ENCODE measurements at places on chromosomes 16 and 17. TPM values are rescaled to one million over a fixed set of nuclear protein-coding genes. Genes with fewer than 3 reads are reported as not detected.

TBC1D3I gene
- total RNA-seq = 0.42 TPM

KRT15 gene
- not detected for total RNA-seq

CDT1 gene
- 5.6 TPM for total RNA-seq

PRAC1 gene
- total RNA-seq = not detected

CRYBA1 gene
- total RNA-seq = not detected

PRR15L gene
- total RNA-seq = not detected

CIBAR2 gene
- total RNA-seq = not detected

CNTNAP1 gene
- total RNA-seq = 40.4 TPM

FBXW10B gene
- not detected for total RNA-seq

HBQ1 gene
- total RNA-seq = not detected

ITGA2B gene
- total RNA-seq = 0.81 TPM

SCPEP1 gene
- 75.2 TPM for total RNA-seq

DNA sequence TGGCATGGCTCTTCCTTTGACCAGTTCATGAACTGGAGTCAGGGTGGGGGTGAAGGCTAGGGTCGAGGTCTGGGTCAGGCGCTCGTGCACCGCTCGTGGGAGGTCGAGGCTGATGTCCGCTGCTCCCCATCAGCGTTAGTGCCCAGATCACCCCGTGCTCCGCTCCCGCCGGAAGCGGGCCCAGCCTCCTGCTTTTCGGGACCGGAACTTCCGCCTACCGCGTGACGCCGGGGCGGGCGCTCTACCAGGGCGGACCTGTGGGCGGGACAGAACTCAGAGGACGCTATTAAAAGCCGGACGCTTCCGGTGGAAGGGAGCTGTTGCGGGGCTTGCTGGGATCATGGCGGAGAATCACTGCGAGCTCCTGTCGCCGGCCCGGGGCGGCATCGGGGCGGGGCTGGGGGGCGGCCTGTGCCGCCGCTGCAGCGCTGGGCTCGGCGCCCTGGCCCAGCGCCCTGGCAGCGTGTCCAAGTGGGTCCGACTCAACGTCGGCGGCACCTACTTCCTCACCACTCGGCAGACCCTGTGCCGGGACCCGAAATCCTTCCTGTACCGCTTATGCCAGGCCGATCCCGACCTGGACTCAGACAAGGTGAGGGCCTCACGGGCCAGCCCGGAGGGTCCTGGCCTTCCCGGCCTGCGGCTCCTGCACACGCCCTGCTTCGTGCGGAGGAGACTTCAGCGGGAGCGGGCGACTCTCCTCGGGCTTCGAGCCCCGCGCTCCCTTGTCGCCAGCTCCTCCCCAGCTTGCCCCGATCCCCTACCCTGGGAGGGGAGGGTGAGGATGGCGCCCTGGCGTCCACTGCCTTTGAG, at the start of gene KCTD5:
TSS of gene KCTD5 (plus strand) at position 315 of the 813 bp plus-strand sequence. CDS start at position 341, 26 bp downstream.
- peaks cover 20% of the 10 kb centered on the region for H3K4me1 ChIP-seq
- H3K27ac ChIP-seq = peak within 1 kb of the TSS; percentile 98
- peak; percentile 98 for DNase-seq
- peak within 1 kb of the TSS; percentile 99 for H3K4me3 ChIP-seq

DNA sequence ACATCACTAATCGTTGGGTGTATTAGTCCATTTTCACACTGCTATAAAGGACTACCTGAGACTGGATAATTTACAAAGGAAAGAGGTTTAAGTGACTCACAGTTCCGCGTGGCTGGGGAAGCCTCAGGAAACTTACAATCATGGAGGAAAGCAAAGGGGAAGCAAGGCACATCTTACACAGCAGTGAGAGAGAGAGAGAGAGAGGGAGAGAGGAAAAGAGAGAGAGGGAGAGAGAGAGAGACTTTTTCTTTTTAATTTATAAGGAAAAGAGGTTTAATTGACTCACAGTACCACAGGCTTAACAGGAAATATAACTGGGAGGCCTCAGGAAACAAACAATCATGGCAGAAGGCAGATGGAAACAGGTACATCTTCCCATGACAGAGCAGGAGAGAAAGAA, 41.7 kb downstream of the CNGB1 start:
- peaks cover 30% of the 10 kb centered on the region for H3K27me3 ChIP-seq
- H3K27ac ChIP-seq = no peak overlapping the region
- H3K4me3 ChIP-seq = no peak overlapping the region
- H3K4me1 ChIP-seq = peaks cover 4% of the 10 kb centered on the region

- H3K27me3 ChIP-seq = no peaks in the 10 kb centered on the region
- peaks cover 3% of the 10 kb centered on the region for H3K36me3 ChIP-seq
- peaks cover 44% of the 10 kb centered on the region for H3K4me1 ChIP-seq
- peak overlapping the region; percentile 87 for H3K27ac ChIP-seq
- no peak for DNase-seq
- no peak overlapping the region for H3K4me3 ChIP-seq
These were observed 5.7 kb downstream of the GGA2 start for GRCh38 chr16:23504453-23505179.

DNA sequence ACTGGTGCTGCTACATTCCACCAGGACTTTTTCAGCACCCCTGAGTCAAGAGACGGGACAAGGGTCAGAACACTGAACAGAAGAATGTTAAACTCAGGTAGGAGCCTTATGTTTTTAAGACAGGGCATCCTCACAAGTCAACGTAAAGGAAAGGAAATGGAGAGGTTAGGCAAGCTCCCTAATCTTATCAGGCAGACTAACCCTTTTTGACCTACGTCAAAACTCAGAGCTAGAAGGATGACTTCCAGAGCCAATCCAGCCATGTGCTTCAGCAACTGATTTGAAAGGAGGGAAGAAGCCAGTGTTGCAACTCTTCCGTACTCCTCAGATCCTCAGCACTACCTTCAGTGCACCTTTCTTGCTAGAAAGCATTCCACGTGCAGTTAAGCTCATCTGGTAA, 46.8 kb downstream of the REXO5 start:
- peaks cover 33% of the 10 kb centered on the region for H3K4me1 ChIP-seq
- DNase-seq = no peak
- H3K4me3 ChIP-seq = no peak overlapping the region
- H3K27ac ChIP-seq = peak overlapping the region; percentile 70

DNA sequence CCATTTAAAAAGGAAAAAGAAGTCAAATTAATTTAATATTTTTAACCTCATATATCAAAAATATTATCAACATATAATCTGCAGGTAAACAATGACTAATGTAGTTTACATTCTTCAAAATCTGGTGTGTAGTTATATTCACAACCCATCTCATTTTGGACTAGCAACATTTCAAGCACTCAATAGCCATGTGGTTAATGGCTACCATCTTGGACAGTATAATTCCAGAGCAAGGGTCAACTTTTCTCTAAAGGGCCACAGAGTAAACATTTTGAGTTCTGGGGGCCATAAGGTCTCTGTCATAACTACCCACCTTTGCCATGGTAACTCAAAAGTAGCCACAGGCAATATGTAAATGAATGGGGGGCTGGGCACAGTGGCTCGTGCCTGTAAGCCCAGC, 153.9 kb downstream of the PARN start:
- H3K27ac ChIP-seq = no peak overlapping the region
- peaks cover 18% of the 10 kb centered on the region for H3K36me3 ChIP-seq
- no peaks in the 10 kb centered on the region for H3K4me1 ChIP-seq
- no peaks in the 10 kb centered on the region for H3K27me3 ChIP-seq

DNA sequence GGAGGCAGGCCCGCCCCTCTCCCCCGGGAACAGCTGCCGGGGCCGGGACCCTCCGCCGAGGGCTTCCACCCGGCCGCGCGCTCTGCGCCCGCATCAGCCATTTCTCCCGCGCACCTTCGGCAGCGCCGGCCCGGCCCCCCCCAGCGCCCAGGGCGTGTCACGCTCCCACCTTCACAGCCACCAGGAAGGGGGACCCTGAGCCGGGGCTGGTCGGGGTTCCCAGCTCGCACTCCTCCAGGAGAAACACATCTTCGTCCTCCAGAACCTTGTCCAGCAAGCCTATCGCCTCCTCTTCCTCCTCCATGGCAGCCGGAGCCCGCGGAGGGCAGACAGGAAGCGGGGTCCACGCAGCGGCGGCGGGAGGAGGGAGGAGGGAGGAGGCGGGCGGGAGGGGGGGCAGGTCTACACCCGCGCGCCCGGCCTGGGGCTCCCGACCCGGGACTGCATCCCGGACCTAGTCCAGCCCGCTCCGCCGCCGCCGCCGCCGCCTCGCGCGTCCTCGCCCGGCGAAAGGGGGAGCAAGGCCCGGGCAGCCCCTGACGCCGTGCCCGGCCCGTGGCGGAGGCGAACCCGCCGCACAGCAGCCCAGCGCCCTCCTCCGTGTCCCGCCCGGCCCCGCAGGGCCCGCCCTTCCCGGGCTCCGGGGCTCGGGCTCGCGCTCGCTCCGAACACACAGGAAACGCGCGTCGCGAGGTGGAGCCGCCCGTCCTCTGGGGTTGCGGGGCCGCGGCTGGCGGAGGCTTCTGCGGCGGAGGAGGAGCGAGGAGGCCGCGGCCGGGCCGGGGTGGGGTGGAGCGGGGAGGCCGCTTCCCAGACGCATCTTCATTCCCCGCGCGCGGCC, 70.8 kb downstream of the ABR start:
- no peaks in the 10 kb centered on the region for H3K36me3 ChIP-seq
- peak overlapping the region; percentile 78 for H3K4me3 ChIP-seq
- no peaks in the 10 kb centered on the region for H3K27me3 ChIP-seq
- H3K4me1 ChIP-seq = peaks cover 49% of the 10 kb centered on the region
- DNase-seq = no peak

- H3K36me3 ChIP-seq = no peaks in the 10 kb centered on the region
- H3K27ac ChIP-seq = no peak overlapping the region
- no peak overlapping the region for H3K4me3 ChIP-seq
- H3K4me1 ChIP-seq = peaks cover 23% of the 10 kb centered on the region
These were observed 16.0 kb upstream of the OR1F1 start for GRCh38 chr16:3171855-3172593.

GRCh38 chr17:11094331-11094730, 146.7 kb upstream of the SHISA6 start:
- peak; percentile 49 for DNase-seq
- H3K27me3 ChIP-seq = no peaks in the 10 kb centered on the region
- H3K27ac ChIP-seq = no peak overlapping the region
- no peak overlapping the region for H3K4me3 ChIP-seq
- H3K36me3 ChIP-seq = no peaks in the 10 kb centered on the region

DNA sequence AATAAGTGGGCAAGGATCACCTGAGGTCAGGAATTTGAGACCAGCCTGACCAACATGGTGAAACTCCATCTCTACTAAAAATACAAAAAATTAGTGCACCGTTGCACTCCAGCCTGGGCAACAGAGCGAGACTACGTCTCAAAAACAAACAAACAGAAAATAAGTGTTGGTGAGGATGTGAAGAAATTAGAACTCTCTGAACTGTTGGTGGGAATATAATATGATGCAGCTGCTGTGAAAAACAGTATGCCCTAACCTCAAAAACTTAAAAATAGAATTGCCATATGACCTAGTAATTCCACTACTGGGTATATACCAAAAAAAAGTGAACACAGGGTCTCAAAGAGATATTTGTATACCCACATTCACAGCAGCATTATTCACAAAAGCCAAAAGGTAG, 26.1 kb downstream of the GLG1 start:
- H3K4me1 ChIP-seq = peaks cover 54% of the 10 kb centered on the region
- H3K36me3 ChIP-seq = no peaks in the 10 kb centered on the region

GRCh38 chr16:69451166-69451565, 26.7 kb downstream of the CYB5B start:
- H3K36me3 ChIP-seq = peaks cover 32% of the 10 kb centered on the region
- no peak overlapping the region for H3K27ac ChIP-seq
- H3K4me3 ChIP-seq = no peak overlapping the region
- no peaks in the 10 kb centered on the region for H3K27me3 ChIP-seq

DNA sequence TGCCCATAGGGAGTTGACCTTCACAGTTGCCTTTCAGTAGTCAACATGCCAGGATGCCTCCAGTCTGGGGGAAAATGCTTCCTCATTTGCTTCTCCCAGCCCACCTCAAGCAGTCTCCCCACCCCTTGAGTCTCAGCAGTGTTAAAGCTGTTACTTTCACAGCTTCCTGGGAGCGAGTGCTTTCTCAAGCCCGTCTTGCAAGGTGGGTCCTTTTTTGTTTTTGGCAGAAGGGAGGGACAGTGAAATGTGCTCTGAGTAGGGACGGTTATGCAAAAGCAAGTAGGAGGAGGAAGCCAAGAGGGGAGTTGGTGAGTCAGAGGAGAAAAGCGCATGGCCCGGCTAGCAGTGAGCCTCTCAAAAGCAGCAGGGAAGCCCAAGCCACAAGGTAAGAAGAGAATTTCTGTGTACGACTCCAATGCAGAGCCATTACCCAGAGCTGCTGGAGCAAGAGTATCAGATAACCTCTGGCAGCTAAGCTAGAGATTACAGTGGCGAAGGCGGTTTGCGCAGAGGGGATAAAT, at the start of gene CHST4:
TSS of gene CHST4 (plus strand) at position 316 of the 521 bp plus-strand sequence. CDS start 10,252 bp downstream, outside the sequence.
- H3K36me3 ChIP-seq = no peaks in the 10 kb centered on the region
- H3K4me1 ChIP-seq = peaks cover 9% of the 10 kb centered on the region
- no peak within 1 kb of the TSS for H3K27ac ChIP-seq
- H3K4me3 ChIP-seq = no peak within 1 kb of the TSS

DNA sequence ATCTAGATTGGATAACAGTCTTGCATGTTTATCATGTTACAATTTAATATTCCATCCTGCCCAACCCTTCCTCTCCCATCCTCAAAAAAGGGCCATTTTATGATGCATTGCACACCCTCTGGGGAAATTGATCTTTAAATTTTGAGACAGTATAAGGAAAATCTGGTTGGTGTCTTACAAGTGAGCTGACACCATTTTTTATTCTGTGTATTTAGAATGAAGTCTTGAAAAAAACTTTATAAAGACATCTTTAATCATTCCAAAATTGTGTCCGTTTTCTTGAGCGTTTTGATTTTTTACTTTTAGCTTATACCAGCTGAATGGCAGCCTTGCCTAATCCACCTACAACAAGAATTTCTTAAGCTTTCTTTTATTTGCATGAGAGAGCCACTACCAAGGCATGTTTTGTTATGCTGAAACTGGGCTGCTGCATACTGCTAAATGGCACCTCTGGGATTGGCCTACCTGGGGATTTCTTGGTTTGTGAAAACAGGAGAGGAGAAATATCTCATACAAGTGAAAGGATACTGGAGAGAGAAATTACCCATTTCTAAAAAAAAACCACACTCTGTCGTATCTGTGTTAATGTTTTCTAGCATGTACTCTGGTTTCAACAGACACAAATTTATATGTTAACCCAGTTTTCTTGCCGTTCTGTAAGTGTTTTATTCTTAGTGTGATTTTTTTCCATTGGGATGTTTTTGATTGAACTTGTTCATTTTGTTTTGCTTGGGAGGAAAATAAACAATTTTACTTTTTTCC, 52.2 kb downstream of the TUBD1 start:
- peaks cover 52% of the 10 kb centered on the region for H3K4me1 ChIP-seq
- H3K27ac ChIP-seq = peak overlapping the region; percentile 100
- no peaks in the 10 kb centered on the region for H3K27me3 ChIP-seq
- DNase-seq = peak; percentile 17
- peak overlapping the region; percentile 99 for H3K4me3 ChIP-seq

- peak overlapping the region; percentile 92 for H3K27ac ChIP-seq
- H3K36me3 ChIP-seq = peaks cover 4% of the 10 kb centered on the region
- peak overlapping the region; percentile 83 for H3K4me3 ChIP-seq
- peaks cover 46% of the 10 kb centered on the region for H3K4me1 ChIP-seq
- no peaks in the 10 kb centered on the region for H3K27me3 ChIP-seq
- no peak for DNase-seq
These were observed 504 bp downstream of the MAZ start for GRCh38 chr16:29806641-29807425.

GRCh38 chr17:33888455-33888854, 366.6 kb upstream of the CCL2 start:
- no peak overlapping the region for H3K27ac ChIP-seq
- H3K36me3 ChIP-seq = no peaks in the 10 kb centered on the region
- H3K27me3 ChIP-seq = no peaks in the 10 kb centered on the region
- no peak overlapping the region for H3K4me3 ChIP-seq
- no peaks in the 10 kb centered on the region for H3K4me1 ChIP-seq
- no peak for DNase-seq

All from osteocyte (in vitro differentiated cells).